ENCODE measurements at places on chromosomes 13 and 19.

DNA sequence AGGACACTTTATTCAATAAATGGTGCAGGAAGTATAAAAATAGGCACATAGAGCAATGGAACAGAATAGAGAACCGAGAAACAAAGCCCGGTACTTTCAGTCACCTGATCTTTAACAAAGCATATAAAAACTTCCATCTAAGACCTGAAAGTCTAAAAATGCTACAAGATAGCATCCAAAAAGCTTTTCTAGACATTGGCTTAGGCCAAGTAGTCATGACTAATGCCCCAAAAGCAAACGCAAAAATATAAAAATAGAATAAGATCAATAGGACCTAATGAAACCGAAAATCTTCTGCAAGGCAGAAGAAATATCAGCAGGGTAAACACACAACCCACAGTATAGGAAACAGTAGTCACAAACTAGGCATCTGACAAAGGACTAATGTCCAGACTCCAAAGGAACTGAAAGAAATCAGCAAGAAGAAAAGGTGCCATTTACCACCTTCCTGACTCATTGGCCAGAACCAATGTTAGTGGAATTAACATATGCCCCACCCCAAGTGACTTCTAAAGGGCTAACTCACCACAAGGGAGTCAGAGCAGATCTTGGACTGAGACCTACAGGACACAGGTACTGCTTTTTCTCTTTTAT lies 40.8 kb upstream of the CEACAM21 start:
- no peak for DNase-seq

DNA sequence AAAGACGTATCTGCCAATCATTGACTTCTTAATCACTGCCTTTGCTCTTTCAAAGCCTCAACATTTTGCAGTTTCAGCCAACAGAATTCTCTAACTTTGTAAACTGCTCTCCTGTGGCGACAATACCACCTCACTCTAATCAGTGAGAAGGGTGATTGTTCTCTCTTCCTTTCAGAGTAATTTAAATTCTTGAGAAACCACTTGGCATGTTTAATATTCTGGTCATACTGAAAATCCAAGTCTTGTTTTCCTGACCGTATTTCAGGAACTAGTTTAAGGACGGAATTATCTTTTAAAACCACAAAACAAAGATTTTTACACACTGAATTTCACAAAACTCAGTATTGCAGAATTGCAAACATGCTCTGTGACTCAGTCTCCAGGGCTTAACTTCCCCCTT lies 5.2 kb upstream of the CDC16 start:
- DNase-seq = no peak

DNA sequence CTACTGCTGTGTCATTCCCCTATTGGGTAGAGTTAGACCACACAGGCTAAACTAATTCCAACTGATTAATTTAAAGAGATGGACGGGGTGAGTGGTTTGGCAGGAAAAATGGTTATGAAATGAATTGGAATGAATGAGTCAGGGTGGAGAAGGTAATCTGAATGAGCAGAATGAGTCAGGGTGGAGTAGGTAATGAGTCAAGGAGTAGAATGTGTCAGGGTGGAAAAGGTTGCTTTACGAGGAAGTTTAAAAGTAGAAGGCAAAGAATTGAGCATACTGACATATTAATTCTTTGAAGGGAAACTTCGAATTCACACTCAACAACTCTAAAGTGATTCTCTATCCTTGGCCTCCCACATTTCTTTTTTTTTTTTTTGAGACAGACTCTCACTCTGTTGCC lies 12.7 kb upstream of the ZNF121 start:
- DNase-seq = no peak

- no peak for DNase-seq
Observed at GRCh38 chr19:18999896-19000620, 33.3 kb downstream of the SUGP2 start.

DNA sequence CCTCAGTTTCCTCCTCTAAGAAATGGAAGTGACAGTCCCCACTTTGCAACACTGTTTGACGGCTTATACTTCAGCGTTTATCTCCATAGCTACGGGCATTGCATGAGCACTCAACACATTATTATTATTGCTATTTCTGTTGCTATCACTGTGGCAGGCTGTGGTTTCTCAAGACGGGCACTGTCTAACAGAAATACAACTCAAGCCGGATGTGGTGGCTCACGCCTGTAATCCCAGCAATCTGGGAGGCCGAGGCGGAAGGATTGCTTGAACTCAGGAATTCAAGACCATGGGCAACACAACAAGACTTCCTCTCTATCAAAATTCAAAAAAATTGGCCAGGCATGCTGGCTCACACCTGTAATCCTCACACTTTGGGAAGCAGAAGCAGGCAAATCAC lies 4.9 kb upstream of the ZSWIM4 start:
- no peak for DNase-seq

DNA sequence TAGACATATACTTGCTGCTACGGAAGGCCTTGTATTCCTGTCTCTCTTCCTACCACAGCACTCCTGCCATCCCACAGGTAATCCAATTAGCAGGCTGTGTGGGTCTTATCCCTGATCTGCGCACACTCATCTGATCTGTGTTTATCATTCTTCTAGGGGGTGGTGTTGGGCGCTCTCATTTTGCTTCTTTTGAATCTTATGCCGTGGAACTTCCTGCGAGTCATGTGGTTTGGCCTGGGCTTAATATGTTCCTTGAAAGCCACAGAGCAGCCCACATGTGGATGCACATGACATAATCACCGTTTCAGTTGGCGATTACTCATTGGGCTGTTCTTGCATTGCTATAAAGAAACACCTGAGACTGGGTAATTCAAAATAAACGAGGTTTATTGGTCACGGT lies 7.5 kb downstream of the RASA3 start:
- no peak for DNase-seq

DNA sequence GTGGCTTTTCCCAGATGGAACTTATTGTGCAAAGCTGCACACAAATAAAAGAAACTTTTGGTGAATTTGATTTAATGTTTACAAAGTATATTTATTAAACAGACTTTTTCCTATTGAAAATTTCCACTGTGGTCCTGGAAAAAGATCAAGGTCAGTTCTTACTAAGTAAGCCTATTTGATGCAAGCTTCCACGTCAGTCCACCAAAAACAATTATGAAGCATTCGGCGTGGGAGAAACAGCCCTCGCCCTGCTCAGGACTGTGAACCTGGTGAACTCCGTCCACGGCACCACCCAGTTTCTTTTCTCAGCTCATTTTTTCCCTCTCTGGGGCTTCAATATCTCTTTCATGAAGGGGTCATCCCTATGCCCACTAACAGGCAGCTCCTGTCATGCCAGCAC lies 149.8 kb downstream of the EFNB2 start:
- DNase-seq = no peak

- DNase-seq = no peak
Observed at GRCh38 chr19:5968431-5969373, 9.2 kb downstream of the RANBP3 start.

DNA sequence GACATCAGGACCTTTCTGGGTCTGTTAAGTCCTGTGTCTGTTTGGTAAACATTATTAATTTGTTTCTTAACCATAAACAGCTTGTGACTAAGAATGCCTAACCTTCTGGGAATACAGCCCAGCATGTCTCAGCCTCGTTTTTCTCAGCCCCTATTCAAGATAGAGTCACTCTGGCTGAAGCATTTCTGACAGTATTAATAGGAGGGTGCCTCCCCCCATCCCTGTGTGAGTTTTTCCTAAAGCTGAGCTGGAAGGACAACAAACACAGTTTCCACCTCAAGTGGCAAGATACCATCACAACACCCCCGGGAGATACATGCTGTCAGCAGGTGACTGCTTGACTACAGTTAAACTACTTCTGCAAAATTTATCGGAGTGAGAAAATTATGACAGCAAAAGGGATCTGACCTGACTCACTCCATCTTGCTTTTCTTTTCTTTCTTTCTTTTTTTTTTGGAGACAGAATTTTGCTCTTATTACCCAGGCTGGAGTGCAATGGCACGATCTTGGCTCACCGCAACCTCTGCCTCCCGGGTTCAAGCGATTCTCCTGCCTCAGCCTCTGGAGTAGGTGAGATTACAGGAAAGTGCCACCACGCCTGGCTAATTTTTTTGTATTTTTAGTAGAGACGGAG lies 59.3 kb upstream of the ABCC4 start:
- DNase-seq = no peak

DNA sequence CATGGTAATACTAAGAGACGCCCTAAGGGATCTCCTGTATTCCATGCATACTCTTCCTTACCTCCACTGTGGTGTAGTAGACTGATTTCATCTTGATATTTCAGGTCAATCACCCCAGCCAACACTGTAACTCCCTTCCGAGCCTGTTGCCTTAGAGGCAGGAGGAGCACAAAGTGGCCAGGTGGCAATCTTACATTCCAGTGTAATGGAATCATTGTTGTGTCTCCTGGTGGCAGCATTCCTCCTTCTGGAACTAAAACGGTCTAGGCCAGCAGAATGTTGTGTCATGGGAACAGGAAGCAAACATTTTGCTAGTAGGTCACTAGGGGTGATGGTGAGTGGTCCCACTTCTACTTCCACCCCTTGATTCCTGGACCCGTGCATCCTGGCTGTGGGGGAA lies 405.7 kb upstream of the SLC10A2 start:
- no peak for DNase-seq

DNA sequence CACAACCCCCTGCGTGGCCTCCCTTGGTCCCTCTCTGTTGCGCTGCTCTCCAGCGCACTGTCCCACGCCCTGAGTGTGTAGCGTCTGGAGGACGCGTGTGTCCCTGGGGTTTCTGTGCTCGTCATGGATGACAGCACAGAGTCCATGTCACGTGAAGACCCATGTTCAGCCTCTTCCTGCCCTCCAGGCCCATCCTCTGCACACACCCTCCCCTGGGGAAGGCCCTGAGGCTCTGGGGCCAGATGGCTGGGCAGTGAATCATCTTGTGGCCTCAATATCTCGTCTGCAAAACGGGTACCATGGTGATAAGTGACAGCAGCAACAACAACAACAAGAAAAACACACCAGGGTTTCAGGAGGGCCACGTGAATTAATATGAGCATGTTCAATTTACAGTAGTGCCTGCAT lies 71.5 kb upstream of the ARHGEF7 start:
- DNase-seq = no peak

- DNase-seq = peak; percentile 55
Observed at GRCh38 chr19:38263689-38264485, 486 bp upstream of the SPINT2 start.

- DNase-seq = no peak
Observed at GRCh38 chr13:98410612-98411011, 166.3 kb downstream of the STK24 start.

- no peak for DNase-seq
Observed at GRCh38 chr19:43826787-43827754, at the start of gene ZNF283. Gene ZNF283, plus strand, starts transcription at chr19:43827321. Its CDS starts 6,184 bp downstream, at chr19:43833505.

- no peak for DNase-seq
Observed at GRCh38 chr19:54411033-54411432, 4.2 kb upstream of the TTYH1 start.

- no peak for DNase-seq
Observed at GRCh38 chr19:1354970-1355567, 28.6 kb upstream of the NDUFS7 start.

DNA sequence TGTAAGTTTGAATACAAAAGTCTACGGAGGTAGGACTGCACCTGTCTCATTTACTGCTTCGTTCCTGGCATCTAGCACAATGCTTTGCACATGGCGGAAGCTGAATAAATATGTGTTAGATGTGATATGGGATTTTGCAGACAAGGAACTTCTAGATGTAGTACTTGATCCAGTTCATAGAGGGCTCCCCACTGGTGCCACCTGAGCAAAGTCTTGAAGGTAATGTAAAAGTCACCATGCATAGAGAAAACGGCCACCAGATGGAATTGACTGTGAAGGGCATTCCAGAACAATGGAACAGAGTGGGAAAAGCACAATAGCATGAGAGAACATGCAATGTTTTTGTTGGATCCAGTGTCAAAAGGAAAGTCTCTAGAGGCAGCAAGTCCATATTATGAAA lies 209.3 kb downstream of the HS6ST3 start:
- DNase-seq = no peak

DNA sequence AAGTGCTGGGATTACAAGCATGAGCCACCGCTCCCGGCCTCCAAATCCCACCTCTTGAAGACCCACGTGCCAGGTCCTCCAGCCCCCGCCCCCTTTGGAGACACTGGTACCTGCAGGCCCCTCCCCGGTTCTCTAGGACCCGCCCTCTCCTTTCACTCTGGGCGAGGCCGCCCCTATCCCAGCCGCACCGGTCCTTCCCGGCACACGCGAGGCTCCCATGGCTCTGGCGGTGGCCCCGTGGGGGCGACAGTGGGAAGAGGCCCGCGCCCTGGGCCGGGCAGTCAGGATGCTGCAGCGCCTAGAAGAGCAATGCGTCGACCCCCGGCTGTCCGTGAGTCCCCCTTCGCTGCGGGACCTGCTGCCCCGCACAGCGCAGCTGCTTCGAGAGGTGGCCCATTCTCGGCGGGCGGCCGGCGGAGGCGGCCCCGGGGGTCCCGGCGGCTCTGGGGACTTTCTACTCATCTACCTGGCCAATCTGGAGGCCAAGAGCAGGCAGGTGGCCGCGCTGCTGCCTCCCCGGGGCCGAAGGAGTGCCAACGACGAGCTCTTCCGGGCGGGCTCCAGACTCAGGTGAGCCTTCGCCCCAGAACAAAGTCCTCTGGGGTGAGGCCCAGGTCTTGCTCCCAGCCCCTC lies at the start of gene CBLC:
Gene CBLC (plus strand): TSS at position 176 of the 633 bp plus-strand sequence. CDS start 42 bp downstream, at position 218.
- DNase-seq = no peak

GRCh38 chr19:34502582-34503411 lies 21.2 kb downstream of the WTIP start:
- no peak for DNase-seq

DNA sequence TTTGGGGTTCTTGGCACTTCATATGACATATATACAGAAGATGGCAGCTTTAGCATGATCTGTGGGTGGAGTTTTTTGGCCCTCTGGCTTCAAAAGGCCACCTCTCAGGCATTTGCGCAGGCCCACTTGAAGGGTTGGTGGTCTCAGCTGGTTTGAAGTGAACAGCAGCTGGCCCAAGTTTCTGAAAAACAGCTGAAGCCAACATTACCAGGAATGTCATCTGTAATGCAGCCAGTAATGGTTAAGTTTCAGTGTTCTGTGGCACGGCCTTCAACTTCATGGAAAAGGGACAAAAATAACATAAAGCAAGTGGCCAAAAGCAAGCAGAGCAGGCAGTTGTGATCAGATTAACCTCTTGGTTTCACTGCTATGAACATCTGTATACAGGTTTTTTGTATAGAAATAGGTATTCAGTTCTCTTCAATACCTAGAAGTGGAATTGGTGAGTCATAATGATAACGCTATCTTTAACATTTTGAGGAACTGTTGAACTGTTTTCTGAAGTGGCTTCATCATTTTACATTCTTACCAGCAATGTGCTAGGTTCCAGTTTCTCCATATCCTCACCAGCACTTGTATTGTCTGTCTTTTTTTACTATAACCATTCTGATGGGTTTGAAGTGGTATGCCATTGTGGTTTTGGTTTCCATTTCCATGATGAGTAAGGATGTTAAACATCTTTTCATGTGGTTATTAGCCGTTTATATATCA lies 245.4 kb downstream of the SHISA2 start:
- no peak for DNase-seq

DNA sequence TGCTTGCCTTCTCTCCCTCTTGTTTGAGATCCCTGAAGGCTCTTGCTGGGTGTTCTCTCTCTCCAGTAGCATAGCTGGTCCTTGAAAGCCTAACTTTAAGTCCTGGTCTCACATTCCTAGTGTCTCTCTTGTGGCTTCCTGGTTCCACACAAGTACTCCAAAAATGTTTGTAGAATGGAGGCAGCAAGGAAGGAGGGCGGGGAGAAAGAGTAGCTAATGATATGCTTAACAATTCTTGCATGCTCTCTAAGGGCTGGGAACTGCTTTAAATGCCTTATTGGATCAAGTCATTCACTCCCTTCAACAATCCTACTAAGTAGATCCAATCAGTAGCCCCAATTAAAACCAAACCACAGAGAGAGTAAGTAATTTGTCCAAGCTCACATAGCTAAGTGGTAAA lies 357.3 kb downstream of the KLF5 start:
- DNase-seq = no peak
